ENCODE measurements at places on chromosomes 6 and 20. TPM values are rescaled to one million over a fixed set of nuclear protein-coding genes. Genes with fewer than 3 reads are reported as not detected.
A peak's percentile ranks its signal among the peaks of the same experiment; 100 is the strongest.

DNA sequence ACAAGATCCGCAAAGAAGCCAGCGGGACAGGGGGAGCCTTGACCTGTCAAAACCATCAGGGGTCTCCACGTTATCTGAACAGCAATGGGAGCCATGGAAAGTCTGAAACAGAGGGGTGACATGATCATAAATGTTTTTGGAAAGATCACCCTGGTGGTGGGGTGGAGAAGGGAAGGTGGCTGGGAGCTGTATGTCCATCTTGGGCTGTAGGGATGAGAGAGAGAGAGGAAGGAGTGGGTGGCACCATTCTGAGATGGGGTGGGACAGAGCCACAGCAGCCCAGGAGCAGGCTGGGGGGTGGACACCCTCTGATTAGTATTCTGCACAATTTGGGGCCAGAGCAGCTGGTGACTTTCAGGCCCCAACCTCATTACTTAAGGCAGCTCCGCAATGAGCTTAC lies 30.1 kb downstream of the ANKRD60 start:
- DNase-seq, result no peak

GRCh38 chr20:43537921-43538877 lies 20.6 kb upstream of the SGK2 start:
- peak; percentile 66 for DNase-seq

Gene CYP24A1
- not detected for total RNA-seq

DNA sequence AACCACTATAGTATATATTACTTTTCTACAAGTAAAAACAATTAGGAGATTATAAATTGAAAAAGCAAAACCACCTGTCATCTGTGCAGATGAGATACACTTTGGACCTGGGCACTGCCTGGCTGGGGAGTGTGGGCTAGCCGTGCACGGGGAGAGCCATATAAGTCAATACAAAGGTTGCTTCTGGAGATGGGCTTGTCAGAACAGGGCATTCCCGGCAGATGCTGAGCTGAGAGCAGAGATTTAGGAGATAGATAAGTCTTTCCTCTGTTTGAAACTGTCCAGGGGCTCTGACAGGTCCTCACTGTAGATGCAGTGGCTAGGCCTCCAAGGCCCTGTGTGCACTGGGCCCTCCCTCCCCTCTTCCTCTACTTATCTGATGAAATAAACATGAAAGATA lies 34.5 kb downstream of the CD164 start:
- no peak for DNase-seq

DNA sequence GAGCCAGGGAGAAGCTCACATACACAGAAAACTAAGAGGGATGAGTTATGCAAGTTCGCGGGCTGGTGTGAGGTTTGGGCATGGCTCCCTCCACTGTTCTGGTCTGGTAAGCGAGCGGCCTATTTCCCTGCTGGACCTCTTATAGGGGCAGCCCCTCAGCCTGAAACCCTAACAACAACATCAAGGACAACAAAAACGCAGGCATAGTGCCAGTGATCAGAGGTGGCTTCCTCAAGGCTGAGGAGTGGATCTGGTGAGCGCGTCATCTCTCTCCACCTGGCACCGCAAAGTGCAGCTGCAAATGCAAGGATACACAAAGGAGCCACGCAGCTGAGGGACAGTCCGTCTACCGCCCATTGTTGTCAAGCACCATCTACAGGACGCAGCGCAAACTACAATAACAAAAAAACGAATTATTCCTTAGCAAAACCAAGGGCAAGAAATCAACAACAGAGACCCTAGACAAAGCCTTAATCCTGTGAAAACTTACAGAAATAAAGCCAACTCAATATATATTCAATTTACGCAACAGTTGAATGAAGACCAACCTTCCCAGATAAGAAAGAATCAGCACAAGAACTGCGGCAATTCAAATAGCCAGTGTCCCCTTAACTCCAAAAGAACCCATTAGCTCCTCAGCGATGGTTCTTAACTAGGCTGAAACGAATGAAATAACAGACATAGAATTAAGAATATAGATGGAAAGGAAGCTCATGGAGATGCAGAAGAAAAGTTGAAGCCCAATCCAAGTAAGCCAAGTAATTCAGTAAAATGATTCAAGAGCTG lies 9.2 kb upstream of the DEFB110 start:
- no peak for DNase-seq

Gene EDN3
- 0.09 TPM for total RNA-seq

DNA sequence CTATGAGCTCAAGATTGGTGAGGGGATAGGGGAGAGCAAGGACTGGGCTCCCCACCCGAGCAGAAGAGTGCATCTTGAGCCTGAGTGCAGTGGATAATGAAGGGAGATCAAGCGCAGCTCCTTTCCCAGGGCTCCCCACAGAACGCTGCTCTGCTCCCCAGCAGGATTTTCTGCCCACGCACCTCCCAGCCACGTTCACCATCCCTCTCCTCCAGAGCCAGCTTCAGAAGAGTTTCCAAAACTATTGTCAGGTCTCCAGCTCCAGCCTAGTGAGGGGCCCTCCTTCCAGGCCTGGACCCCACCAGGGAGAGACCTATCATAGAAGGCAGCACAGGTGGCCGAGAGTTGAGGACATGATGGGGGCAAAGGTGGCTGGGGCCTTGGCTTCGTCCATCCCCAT lies 34.5 kb downstream of the FOXP4 start:
- DNase-seq, result no peak

DNA sequence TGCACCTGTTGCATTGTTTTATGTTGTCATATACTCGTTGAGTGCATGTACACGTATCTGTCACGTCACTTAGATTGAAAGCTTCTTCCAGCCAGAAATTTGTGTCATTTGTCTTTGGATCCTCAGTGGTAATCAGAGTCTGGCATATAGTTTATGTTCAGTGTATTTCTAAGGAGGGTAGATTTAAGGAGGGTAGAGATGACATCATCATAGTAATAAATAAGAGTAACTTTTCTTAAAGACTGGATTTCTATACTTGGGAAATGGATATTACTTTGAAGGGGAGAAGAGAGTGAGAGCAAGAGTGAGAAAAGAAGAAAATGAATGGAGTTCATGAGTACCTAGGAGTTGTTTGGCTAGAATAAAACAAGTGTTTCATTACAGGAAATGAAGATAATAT lies 255.0 kb upstream of the SASH1 start:
- DNase-seq, result no peak

DNA sequence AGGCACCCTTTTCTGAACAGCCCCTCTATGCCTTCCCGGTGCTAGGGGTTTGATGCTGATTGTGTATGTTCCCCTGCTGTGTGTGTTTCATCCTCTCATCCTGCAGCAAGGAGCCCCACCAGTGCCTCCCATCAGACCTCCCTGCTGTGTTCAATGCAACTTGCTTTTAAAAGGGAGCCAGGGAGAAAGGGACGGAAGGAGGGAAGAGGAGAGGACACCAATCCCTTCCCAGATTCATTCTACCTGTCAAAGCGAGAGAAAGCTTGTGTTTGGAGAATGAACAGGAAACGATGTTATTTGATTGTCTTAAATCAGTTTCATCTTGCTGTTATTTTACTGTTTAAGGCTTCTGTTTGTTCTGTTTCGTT lies 259.2 kb downstream of the ADGB start:
- DNase-seq, result no peak

- no peak for DNase-seq
Observed at GRCh38 chr6:52617087-52617486, 40.2 kb upstream of the TRAM2 start.

- DNase-seq, result no peak
Observed at GRCh38 chr20:53390770-53391169, 202.9 kb downstream of the ZNF217 start.

Gene KCTD20
- total RNA-seq, result 42.7 TPM

GRCh38 chr6:161050134-161050765 lies 58.7 kb downstream of the MAP3K4 start:
- DNase-seq, result no peak

GRCh38 chr20:35018590-35019371 lies 63.1 kb downstream of the MYH7B start:
- DNase-seq, result no peak

Gene SEL1L2
- not detected for total RNA-seq

Gene GRM1
- total RNA-seq, result not detected

Data from activated CD8-positive, alpha-beta T cell treated with anti-CD3 and anti-CD28 coated beads for 36 hours (primary cell).